SK-N-SH (cell line): ENCODE measurements at places on chromosomes 4 and X.

DNA sequence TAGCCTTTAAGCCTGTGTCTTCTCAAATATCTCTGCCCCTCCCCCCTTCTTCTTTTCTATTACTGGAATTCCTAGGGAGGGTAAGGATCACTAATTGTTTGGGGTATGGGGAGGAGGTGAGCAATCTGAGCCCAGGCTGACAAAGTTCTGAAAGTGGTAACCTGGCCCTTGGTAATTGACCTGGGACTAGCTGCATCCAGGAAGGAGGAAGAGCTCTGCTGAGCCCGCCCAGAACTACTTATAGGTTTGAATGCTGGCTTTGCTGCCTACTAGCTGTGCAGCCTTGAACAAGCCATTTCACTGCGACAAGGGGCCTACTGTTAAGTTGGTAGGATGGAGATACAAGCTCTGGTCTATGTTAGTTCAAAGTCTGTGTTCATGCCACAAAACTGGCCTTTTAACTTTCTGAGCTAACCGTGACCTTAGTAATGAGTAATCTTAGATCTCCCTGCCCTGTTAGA lies 37.8 kb downstream of the DGKK start:
- DNase-seq: no peak

- DNase-seq: peak; percentile 22
Measured at GRCh38 chr4:152090543-152090942, 329.7 kb upstream of the GATB start.

DNA sequence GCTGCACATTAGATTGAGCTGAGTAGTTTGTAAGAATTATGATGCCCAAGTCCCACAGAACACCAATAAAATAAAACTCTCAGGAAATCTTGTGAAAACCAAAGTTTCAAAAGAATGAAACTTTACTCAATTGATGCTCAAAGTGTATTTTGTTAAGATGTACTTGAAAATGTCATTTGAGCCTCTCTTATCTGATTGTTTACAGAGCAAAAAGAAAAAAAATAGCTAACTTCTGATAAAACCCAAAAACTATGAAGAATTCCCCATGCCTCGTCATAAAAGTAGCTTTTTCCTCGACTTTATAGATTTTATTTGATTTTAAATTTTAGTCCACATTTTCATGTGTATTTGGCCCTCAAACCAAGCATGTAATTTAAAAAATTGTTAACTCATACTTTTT lies 521.5 kb upstream of the FTHL17 start:
- no peak for DNase-seq

DNA sequence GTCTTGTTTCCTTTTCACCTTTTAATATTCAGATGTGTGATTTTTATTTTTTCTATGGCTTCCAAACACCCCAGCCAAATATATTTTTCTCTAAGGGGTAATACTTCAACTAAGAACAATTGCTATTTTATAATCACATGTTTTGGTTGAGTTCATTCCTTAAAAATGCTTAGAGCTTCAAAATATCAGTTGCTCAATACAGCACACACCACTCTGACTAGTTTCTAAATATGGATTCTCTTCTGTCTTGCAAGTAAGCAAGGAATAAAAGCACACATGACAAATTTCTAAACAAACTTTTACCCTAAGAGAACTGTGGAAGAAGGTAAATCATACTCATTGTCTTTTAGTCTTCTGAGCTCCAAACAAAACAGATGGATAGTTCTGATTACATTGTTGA lies 27.2 kb downstream of the ANTXR2 start:
- no peak for DNase-seq

DNA sequence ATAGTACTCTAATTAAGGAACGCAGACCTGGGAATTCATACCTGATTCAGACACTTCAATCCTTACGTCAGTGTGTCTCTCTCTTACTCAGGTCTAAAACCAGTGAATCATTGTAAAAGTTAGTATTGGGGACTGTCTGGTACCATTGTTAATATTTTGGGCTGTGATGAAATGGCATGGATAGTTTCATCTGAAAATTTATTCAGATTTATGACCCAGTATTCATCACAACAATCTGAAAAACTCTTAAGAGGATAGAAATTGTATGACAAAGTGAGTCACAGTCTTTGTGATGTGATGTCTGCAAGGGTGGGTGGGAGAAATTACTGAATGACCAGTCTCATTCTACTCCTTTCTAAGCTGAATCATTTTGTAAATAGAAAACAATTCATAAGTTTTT lies 10.3 kb downstream of the FGF2 start:
- no peak for DNase-seq

DNA sequence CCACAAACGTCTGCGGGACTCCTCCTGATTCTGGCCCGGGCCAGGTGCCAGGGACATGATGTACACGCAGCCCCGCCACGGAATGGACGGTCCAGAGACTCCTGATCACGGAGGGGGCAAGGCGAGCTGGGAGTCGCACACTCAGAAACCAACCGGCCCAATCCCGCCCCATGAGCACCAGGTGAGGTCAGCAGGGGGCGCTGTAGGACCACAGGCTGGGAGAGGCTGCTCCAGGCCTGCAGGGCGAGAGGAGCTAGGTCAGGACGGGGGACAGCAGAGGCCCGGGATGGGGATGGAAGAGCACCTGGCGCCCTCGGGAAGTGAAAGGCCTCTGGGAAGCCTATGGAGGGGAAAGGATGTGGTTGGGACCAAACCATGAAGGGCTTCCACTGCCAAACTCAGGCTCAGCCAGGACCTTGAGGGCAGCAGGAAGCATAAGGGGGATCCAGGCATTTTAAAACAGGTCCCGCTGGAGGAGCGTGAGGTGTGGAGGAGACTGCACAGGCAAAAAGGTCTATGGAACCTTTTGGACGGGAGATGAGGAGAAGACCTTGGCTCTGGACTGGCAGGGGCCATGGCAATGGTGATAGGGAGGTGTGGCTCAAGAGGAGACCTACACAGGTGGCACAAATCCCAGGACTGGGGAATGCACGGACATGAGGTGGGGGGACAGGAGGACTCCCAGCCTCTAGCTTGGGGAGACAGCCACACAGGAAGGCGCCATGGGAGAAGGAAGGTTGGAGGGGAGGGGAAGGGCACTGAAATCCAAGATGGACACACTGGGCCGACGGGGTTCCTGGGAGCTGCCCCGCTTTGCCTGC lies 79.2 kb downstream of the MTMR1 start:
- peak; percentile 89 for DNase-seq

GRCh38 chr4:120466429-120466828 lies 399.8 kb upstream of the MAD2L1 start:
- no peak for DNase-seq

DNA sequence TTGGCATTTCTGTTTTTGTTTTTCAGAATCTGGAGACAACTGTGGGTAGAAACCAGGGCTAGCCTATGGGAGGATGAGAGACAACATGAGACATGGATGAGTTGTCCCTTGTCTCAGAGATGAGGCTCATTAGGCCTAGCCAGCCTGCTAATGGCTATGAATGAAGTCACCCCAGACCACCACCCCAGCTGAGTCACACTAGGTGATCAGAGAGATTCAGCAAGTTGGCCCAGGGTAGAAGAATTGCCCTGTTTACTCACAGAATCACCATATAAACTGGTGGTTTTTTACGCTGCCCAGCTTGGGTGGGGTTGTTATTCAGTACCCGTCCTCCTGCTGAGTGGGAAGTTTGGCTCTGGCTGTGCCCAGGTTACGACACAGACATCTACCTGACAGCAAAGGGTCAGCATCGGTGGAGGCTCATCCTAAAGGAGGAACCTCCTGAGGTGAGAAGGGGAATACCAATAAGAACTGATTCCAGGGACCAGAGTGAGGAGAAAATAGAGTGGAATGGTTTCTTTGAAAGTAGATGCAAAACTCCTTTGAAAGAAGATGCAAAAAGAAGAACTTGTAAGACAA lies 17.2 kb upstream of the ARSJ start:
- no peak for DNase-seq

GRCh38 chr4:100984901-100985300 lies 362.4 kb downstream of the PPP3CA start:
- no peak for DNase-seq

GRCh38 chrX:118271775-118272174 lies 74.1 kb upstream of the WDR44 start:
- DNase-seq: peak; percentile 40

DNA sequence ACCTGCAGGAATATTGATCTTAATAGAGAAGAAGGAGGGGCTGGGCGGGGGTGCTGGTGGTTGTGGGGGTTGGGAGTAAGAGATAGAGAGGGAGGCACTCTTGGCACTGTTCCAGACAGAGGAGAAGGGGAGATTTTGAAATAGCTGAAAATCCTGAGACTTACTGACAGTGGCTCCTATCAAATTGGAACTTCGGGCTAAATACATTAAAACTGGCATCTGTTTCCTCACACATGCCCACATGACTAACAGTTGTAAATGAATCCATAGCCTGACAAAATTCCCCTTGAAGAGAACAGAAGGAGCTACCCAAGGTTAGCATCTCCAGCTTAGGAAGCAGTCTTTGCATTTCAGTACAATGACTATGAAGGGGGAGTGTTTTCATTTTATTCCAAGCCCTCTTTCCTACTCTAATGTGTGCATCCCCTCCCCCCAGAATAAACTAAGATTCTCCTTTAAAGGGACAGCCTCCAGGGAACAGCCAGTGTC lies 1.4 kb downstream of the DCX start:
- DNase-seq: peak; percentile 17

DNA sequence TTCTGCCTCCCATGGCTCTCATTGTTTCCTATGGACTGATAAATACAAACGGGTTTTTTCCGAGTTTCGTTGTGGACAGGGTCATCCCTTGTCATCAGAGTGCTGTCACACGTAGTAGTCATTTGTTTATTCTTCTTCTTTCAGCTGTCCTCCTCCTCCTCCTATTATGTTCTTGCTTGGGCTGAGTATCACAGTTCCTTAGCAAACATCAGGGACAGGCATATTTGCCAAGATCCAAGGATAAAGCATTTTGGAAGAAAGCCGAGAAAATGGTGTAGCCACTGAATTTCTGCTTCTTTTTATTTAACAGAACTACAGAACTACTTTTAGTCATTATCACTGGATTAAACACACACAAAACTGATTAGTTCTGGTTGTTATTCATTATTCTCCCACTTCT lies 167.9 kb downstream of the MAML3 start:
- DNase-seq: no peak

DNA sequence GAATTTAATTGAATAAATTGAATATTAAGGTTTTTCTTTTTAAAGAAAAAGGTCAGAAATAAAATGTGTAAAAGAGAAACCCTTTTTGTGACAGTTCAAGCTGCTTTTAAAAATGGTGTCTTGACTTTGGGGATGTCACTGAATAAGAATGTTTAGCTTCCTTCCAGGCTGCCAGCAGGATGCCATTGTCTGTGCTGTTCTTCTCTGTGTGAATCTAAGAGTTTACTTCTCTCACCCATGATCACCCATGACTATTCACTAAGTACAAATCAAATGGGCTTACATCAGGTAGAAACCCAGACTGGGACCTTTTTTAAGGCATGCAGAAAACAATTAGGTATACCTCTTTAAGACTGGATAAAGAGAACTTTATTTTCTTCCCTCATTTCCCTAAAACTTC lies 115.3 kb downstream of the DACH2 start:
- no peak for DNase-seq

DNA sequence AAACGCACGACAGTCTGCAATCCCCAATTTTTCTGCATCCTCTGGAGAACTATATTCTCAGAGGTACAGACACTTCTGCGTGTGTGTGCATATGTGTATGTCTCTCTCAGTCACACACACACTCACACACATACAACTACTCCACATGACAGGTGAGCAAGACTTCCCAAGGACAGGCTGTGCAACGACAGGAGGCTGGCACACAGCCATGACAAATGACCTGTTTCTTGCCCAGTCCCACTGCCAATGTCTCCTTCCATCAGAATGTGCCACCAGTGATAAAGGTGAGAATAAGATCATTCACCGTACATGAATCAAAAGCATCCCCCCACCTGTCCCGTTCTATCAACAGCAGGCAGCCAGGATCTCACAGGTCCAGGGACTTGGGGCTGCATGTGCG lies 52.4 kb downstream of the PPP2R2C start:
- no peak for DNase-seq

DNA sequence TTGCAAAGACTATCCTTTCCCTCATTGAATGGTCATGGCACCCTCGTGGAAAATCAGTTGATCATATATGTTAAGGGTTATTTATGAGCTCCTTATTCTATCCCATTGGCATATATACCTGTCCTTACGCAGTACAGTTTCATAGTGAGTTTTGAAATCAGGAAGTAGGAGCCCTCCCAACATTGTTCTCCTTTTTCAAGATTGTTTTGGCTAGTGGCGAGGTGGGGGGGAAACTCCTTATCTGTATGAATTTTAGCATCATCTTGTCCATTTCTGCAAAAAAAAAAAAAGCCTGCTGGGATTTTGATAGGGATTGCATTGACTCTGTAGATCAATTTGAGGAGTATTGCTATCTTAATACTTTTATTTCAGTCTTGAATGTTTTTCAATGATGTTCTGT lies 2.5 kb upstream of the USP9X start:
- DNase-seq: no peak

GRCh38 chr4:169311643-169312365 lies 41.0 kb upstream of the SH3RF1 start:
- DNase-seq: peak; percentile 51

GRCh38 chr4:123346330-123346940 lies 50.2 kb upstream of the SPRY1 start:
- no peak for DNase-seq

DNA sequence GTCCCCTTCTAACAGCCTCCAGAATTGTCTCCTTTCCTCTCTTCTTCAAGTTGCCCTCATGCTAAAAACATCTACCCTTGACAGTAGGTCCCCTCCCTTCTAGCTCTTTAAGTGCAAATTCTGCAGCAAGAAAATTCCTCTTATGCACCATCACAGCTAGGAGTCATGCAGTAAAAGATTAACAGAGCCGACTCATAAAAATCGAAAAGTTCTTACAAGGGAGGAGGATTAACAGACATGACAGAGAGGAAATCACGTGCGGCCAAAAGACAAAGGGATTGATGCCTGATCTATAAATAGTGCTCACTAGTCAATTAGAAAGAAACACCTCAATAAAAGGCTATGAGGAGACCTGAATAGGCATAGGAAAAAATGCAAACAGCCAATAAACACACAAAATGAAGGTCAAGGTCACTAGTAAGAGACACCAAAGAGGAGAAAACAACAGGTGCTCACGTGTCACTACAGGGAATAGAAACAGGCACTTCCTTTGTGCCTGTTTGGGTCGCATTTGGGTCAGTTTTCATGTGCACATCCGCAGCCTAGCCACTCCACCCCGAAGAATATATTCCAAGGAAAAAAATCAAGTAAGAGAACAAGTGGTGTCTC lies 3.4 kb downstream of the RNF212 start:
- DNase-seq: no peak

GRCh38 chrX:114582698-114583395 lies 1.0 kb upstream of the HTR2C start:
- no peak for DNase-seq

DNA sequence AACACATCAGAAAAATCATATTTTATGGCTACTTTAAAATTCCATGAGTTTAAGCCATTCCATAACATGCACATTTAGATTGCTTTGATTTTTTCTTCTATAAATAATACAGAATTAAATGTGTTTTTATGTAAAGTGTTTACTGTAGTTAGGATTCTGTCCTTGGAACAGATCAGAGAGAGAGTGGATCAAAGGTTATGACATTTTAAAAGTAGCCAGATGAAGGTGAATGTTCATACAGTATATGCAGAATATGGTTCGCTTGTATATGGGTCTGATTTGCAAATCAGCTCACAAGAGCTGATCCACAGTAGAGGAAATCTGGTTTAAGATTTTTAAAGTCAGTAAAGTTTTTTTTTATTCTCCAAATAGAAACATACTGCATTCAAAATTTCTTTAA lies 7.2 kb upstream of the PALLD start:
- DNase-seq: no peak
